H1 (cell line): ENCODE measurements at places on chromosomes 4 and X. TPM values are rescaled to one million over a fixed set of nuclear protein-coding genes. Genes with fewer than 3 reads are reported as not detected.

MAGEC3 gene
- not detected in 2 replicates for total RNA-seq

CNGA2 gene
- not detected in 2 replicates for total RNA-seq

DNA sequence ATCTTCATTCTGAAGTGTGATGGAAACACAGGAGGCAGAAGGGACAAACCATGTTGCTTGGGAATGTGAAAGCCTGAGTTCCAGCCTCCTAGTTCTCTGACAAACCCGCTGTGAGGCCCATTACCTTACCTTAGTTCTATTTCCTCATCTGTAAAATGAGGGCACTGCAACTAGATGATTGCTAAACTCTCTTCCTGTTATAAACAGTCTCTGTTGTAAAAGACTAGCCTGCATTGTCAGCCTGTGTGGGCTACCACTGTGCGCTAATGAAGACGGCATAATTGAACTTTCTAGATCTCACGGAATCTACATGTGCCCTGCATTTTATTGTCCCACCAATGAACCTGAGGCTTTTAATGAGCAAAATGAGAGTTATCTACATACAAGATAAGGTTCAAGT lies 147.2 kb downstream of the AFF2 start:
- H3K36me3 ChIP-seq, result no peaks in the 10 kb centered on the region
- H3K4me1 ChIP-seq, result no peaks in the 10 kb centered on the region
- no peaks in the 10 kb centered on the region for H3K27me3 ChIP-seq
- no peak overlapping the region for H3K27ac ChIP-seq
- DNase-seq, result no peak
- H3K4me3 ChIP-seq, result no peak overlapping the region

GRCh38 chrX:112510629-112511028 lies 169.1 kb downstream of the LHFPL1 start:
- no peaks in the 10 kb centered on the region for H3K36me3 ChIP-seq
- H3K4me3 ChIP-seq, result no peak overlapping the region
- no peaks in the 10 kb centered on the region for H3K27me3 ChIP-seq
- no peaks in the 10 kb centered on the region for H3K4me1 ChIP-seq
- DNase-seq, result no peak
- no peak overlapping the region for H3K27ac ChIP-seq

DNA sequence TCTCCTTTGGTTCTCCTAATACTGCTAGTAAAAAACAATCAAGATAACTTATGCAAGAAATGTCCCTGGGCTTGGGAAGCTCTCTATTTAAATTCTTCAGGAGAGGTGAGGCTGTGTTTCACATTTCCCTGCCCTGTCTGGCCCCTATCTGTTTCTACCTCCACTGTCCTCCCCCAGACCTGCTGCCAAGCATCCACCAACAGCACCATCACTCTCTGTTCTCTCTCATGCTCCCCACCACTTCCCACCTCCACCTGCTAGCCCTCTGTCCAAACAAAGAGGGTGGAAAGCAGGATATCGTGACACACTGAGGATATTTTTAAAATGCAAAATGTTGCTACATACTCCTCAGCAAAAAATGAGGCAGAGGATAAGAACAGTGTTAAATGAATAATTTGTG lies 88.4 kb upstream of the NAP1L5 start:
- H3K27ac ChIP-seq, result no peak overlapping the region
- H3K4me1 ChIP-seq, result no peaks in the 10 kb centered on the region
- peaks cover 5% of the 10 kb centered on the region; the same call in 1 of the 2 replicates for H3K36me3 ChIP-seq
- no peaks in the 10 kb centered on the region for H3K27me3 ChIP-seq
- no peak overlapping the region for H3K4me3 ChIP-seq

AWAT2 gene
- total RNA-seq, result not detected in 2 replicates
